ENCODE measurements at places on chromosomes 3 and 15.

DNA sequence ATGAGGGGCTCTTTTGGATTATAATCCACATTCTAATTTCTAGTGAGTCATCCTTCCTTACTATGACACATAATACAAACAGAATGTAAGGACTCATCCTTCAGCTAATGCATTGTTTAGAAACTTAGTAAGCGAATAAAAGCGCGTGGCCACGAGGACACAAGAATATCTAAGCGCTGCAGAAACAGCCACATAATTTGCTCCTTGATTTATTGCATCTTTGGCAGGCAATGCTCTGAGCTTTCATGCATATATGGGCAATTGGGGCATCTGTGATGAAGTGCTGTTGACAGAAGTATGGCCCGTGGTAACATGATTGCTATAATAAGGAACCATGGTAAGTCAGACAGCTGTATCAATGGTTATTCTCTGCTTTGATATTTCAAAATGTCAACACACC is 191.3 kb upstream of the ZNF385D start:
- no peak for DNase-seq

- no peak for DNase-seq
Observed at GRCh38 chr3:114572364-114573062, 278.7 kb downstream of the TIGIT start.

- DNase-seq = no peak
Observed at GRCh38 chr3:72974956-72975355, 21.7 kb upstream of the PPP4R2 start.

- no peak for DNase-seq
Observed at GRCh38 chr15:75449585-75450306, 1.7 kb downstream of the SIN3A start.

GRCh38 chr3:13728487-13728886 is 151.4 kb downstream of the WNT7A start:
- DNase-seq = no peak

Data from occipital lobe (tissue), 3 donors.